ENCODE measurements at places on chromosomes 6 and 20.
A peak's percentile ranks its signal among the peaks of the same experiment; 100 is the strongest.

GRCh38 chr6:122713138-122713537, 66.4 kb upstream of the FABP7 start:
- DNase-seq, result no peak

GRCh38 chr6:27502508-27503435, 29.9 kb upstream of the ZNF184 start:
- DNase-seq, result peak; percentile 81

DNA sequence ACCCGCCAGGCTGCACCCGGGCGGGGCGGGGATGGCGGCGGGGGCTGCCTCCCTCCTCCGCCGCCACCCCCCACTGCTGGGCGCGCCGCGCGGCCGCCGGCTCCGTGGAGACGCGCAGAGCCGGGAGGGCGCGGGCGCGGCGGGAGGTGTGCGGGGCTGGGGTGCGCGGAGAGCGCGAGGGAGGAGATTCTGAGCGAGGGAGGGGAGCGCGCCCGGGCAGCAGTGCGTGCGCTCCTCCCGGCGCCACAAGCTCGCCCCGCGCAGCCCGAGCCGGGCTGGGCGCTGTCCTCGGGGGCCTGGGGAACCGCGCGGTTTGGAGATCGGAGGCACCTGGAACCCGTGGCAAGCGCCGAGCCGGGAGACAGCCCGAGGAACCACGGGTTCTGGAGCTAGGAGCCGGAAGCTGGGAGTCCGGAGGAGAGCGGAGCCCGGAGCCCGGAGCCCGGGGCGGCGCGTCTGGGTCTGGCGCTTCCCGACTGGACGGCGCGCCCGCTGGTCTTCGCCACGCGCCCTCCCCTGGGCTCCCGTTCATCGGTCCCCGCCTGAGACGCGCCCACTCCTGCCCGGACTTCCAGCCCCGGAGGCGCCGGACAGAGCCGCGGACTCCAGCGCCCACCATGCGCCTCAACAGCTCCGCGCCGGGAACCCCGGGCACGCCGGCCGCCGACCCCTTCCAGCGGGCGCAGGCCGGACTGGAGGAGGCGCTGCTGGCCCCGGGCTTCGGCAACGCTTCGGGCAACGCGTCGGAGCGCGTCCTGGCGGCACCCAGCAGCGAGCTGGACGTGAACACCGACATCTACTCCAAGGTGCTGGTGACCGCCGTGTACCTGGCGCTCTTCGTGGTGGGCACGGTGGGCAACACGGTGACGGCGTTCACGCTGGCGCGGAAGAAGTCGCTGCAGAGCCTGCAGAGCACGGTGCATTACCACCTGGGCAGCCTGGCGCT, at the start of gene NTSR1:
NTSR1 (plus strand) TSS at position 246 of the 946 bp plus-strand sequence; CDS start at position 618, 372 bp downstream.
- peak; percentile 40 for DNase-seq

GRCh38 chr6:157944983-157945931, 36.4 kb upstream of the SYNJ2 start:
- DNase-seq, result no peak

DNA sequence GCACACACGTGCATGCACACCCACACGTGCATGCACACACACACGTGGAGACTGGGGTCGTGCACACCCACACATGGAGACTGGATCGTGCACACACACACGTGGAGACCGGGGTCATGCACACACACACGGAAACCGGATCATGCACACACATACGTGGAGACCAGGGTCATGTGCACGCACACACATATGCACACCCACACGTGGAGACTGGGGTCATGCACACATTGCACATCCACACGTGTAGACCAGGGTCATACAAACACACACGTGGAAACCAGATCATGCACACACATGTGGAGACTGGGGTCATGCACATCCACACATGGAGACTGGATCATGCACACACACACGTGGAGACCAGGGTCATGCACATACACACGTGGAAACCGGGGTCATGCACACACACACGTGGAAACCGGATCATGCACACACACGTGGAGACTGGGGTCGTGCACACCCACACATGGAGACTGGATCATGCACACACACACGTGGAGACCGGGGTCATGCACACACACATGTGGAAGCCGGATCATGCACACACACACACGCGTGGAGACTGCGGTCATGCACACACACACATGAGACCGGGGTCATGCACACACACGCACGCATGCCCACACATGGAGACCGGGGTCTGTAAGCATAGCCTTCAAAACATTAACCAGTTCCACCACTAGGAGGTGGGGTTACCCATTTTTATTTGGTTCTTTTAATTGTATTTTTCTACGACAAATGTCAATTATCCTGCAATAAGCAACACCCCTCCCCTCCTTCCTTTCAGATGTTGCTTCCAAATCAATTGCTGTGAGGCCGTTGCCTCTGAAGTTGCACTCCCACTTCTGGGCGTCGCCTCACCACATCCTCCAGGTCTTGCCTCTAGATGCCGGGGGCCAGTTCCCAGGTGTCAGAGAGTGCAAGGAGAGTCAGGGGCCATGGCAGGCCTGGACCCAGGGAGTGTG, 95.8 kb downstream of the TMEM242 start:
- DNase-seq, result no peak

DNA sequence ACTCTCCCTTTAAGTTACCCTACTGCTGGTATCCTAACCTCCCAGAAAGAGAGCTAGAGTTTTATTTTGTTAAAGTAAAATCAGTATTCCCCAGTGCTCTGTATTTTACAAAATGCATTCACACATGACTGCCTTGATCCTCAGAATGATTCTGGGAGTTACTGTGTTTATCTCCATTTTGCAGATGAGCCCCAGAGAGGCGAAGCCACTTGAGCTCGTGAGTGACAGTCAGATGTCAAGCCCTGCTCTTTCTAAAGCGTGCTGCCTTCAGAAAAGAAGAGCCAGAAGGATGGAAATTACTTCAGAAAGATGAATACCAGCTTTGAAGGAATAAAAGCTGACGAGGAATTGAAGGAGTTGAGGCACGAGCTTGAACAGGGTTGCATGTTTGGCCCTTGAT, 14.1 kb upstream of the OSER1 start:
- DNase-seq, result no peak

GRCh38 chr6:136669299-136669699, 119.1 kb upstream of the MAP7 start:
- DNase-seq, result peak; percentile 89

DNA sequence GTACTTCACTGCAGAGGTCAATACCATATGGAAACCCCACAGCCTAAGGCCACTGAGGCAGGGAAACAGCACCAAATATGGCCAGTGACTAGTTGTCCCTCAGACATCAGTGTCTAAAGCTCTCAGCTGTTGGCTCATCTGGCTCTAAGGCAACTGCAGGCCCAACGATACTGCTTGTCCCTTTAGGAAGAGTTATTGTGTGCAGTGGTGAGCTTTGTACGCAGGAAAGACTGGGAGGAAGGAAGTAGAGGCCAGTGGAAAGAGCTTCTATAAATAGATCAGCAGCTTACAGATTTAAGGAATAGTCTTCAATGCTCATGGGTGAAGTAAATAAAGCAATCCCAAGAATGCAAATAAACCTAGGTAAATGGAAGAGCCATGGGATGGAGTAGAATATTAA, 29.3 kb downstream of the DNAAF9 start:
- DNase-seq, result no peak

GRCh38 chr20:41592516-41593216, 25.5 kb downstream of the CHD6 start:
- no peak for DNase-seq

DNA sequence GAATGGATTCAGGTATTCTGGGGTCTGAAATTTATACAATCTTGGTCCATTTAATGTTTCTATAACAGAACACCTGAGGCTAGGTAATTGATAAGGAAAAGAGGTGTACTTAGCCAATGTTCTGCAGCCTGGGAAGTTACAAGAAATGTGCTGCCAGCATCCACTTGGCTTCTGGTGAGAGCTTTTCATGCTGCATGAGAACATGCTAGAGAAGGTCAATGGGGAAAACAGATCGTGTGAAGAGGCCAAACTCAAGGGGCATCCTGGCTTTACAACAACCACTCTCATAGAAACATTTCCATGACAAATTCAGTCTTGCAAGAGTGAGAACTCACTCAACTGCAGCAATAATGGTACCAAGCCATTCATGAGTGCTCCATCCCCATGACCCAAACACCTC, 16.8 kb downstream of the IL22RA2 start:
- no peak for DNase-seq

DNA sequence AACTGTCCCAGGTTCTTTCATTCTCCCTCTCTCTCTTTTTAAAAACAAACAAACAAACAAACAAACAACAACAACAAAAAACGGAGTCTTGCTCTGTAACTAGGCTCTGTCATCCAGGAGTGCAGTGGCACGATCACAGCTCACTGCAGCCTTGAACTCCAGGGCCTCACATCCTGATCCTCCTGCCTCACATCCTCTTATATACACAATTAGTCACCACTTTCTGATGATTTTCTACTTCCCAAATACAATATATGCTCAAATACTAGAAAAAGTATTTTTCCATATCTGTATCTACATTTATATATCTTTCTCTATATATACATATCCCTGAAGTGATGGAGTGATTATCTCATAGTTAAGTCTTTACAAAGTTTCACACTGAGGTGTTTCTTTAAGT, 170.7 kb downstream of the EPHA7 start:
- DNase-seq, result no peak

GRCh38 chr20:49397525-49397924, 84.9 kb downstream of the KCNB1 start:
- DNase-seq, result peak; percentile 59

GRCh38 chr20:4973330-4974097, 27.8 kb downstream of the SLC23A2 start:
- DNase-seq, result no peak

DNA sequence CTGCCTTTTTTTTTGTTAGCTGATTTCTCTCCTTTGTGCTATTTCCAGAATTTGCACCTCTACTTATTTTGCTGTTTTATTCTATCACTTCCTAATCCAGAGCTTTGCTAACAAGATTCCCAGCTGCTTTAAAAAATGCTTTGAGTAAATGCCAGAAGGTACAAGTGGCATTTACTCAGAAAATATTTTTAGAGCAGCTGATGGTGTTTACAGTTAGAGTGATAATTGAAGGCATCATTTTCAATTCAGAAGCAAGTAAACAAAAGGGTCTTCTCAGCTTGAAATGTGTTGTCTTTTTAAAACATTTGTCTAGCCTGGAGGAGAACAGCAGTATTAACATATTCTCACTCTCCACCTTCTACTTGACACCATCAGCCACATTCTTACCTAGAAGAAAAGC, 99.9 kb downstream of the OTOR start:
- DNase-seq, result no peak

GRCh38 chr6:148884461-148884860, 137.6 kb downstream of the UST start:
- no peak for DNase-seq

GRCh38 chr6:155473741-155474140, 18.1 kb upstream of the NOX3 start:
- DNase-seq, result no peak

GRCh38 chr6:14919038-14919670, 326.7 kb upstream of the JARID2 start:
- DNase-seq, result no peak
